ENCODE measurements at places on chromosomes 6 and 20. TPM values are rescaled to one million over a fixed set of nuclear protein-coding genes. Genes with fewer than 3 reads are reported as not detected.

Gene ISM1
- total RNA-seq = 19.3 TPM

GRCh38 chr6:128410584-128410983, 109.8 kb downstream of the PTPRK start:
- DNase-seq = no peak
- H3K27me3 ChIP-seq = no peaks in the 10 kb centered on the region

Gene CD93
- total RNA-seq = 74.4 TPM

- no peak for DNase-seq
- no peaks in the 10 kb centered on the region for H3K27me3 ChIP-seq
- H3K4me3 ChIP-seq = no peak overlapping the region
- no peaks in the 10 kb centered on the region for H3K36me3 ChIP-seq
- H3K27ac ChIP-seq = peak overlapping the region; percentile 45
These were observed 53.8 kb downstream of the ABHD12 start for GRCh38 chr20:25336561-25337422.

GRCh38 chr20:58150772-58151171, 77.7 kb downstream of the ANKRD60 start:
- H3K4me3 ChIP-seq = no peak overlapping the region
- H3K36me3 ChIP-seq = no peaks in the 10 kb centered on the region
- no peak for DNase-seq
- H3K27ac ChIP-seq = no peak overlapping the region
- no peaks in the 10 kb centered on the region for H3K4me1 ChIP-seq
- H3K27me3 ChIP-seq = peaks cover 12% of the 10 kb centered on the region

- DNase-seq = peak; percentile 9
- H3K4me3 ChIP-seq = no peak overlapping the region
- no peak overlapping the region for H3K27ac ChIP-seq
- no peaks in the 10 kb centered on the region for H3K27me3 ChIP-seq
- H3K36me3 ChIP-seq = no peaks in the 10 kb centered on the region
These were observed 68.5 kb upstream of the FOXO3 start for GRCh38 chr6:108492131-108492766.

DNA sequence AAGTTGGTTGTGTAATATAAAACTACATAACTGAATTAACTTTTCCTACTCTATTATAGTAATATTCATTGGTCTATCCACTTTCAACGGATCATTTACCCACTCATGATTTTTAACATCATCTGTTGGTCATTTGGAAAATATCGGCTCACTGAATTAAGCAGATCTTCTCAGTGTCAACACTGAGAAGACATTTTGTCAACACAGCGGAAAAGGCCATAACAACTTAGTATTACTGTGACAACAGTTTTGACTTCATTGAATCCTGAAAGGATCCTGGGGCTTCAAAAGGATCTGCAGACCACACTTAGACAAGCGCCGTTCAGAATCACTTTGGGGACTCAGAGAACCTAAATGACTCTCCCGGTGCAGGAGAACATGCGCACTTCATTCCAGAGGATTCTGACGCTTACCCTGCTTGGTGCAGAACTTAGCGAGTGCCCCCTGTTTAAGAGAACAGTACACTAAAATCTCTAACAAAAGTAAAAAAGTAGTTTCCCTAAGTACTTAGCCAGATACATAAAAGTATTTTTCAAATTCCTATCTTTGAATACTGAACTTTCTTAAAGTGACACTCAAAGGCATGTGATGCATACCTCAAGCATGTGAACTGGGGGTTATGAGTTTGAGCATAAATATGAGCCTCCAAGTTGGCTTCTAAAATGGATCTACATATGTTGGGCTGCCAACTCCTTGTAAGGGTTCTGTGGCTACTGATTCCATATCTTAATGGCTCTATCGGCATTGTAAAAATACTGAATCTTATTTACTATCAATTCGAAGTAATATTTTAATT, 4.0 kb downstream of the ZBTB2 start:
- peak overlapping the region; percentile 99 for H3K27ac ChIP-seq
- no peaks in the 10 kb centered on the region for H3K27me3 ChIP-seq
- H3K4me3 ChIP-seq = no peak overlapping the region
- H3K36me3 ChIP-seq = no peaks in the 10 kb centered on the region

DNA sequence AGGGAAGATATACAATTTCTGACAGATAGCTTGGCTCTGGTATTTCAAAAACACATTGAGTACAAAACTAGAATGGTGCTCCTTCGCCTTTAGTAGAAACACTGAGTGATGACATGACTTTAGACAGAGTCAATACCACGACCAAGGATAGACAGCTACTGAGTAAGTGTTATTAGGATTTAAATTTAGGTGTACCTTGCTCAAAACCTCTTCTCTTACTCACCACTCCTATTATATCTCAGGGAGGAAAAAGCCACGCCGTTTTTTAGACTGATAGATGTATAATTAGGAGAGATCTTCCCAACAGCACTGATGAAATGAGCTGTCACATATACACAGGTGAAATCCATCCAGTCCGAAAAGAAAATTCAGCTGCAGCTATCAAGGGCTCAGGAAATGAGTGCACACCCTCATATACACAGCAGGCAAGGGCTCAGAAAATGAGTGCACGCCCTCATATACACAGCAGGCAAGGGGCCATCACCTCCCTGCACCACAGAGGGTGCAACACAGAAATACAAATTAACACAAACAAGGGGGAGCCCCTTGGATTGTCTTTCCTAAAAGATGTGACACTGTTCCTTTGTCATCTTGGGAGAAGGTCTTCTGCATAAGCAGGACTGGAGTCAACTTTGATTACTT, 53.7 kb downstream of the LYRM4 start:
- H3K4me3 ChIP-seq = no peak overlapping the region
- H3K27me3 ChIP-seq = no peaks in the 10 kb centered on the region
- H3K4me1 ChIP-seq = peaks cover 36% of the 10 kb centered on the region

Gene ANKEF1
- total RNA-seq = 2.4 TPM

DNA sequence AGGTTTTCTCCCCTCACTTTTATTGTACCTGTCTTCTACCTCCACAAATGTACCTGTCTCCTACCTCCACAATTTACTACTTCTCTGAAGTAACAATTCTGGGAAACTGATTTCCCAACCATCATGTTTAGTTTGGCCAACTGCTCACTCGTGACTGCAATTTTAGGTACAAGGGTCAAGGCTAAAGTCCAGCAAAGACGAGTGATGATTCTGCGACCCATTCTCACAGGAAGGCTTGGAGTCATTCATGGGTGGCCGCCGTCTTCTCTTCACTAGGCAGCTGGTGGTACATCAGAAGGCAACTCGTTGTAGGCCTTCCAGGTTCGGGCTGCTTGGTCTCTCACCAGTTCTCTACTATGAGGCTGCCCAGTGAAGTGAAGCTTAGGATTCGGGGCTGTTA, 483.8 kb upstream of the JARID2 start:
- H3K4me3 ChIP-seq = no peak overlapping the region
- no peak overlapping the region for H3K27ac ChIP-seq
- H3K4me1 ChIP-seq = no peaks in the 10 kb centered on the region
- DNase-seq = no peak

Gene WFDC10B
- total RNA-seq = 0.84 TPM

Gene SOX18
- total RNA-seq = 22.5 TPM

- peaks cover 14% of the 10 kb centered on the region for H3K4me1 ChIP-seq
- H3K36me3 ChIP-seq = no peaks in the 10 kb centered on the region
- H3K27me3 ChIP-seq = no peaks in the 10 kb centered on the region
- no peak overlapping the region for H3K4me3 ChIP-seq
- no peak overlapping the region for H3K27ac ChIP-seq
These were observed 133.3 kb upstream of the ARMC2 start for GRCh38 chr6:108714766-108715414.

GRCh38 chr6:65110031-65110430, 597.0 kb downstream of the EYS start:
- no peak overlapping the region for H3K27ac ChIP-seq
- H3K4me3 ChIP-seq = no peak overlapping the region
- no peaks in the 10 kb centered on the region for H3K27me3 ChIP-seq
- DNase-seq = no peak
- H3K4me1 ChIP-seq = no peaks in the 10 kb centered on the region

DNA sequence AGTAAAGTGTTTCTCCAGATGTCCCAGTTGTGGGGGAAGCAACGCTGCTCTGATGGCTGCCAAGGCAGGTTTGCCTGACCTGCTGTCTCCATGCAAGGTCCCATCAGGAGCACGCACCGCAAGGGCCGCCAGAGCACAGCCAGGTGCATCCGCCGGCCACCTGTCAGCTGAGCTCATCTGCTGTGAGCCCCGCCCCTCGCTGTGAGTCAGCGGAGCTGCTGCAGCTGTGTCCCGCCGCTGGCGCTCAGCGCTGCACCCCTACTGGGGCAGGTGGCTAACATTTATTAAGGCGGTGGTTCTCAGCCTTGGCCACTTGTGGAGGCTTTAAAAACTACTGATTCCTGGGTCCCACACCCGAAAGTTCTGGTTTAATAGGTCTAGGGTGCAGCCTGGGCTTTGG, 225.7 kb downstream of the UST start:
- no peak overlapping the region for H3K4me3 ChIP-seq
- peaks cover 15% of the 10 kb centered on the region for H3K4me1 ChIP-seq
- H3K27me3 ChIP-seq = no peaks in the 10 kb centered on the region

Gene RPL7L1
- 79.4 TPM for total RNA-seq

Gene FOXS1
- 3.0 TPM for total RNA-seq

- no peak for DNase-seq
- H3K27ac ChIP-seq = no peak overlapping the region
- H3K27me3 ChIP-seq = no peaks in the 10 kb centered on the region
- H3K36me3 ChIP-seq = no peaks in the 10 kb centered on the region
- no peaks in the 10 kb centered on the region for H3K4me1 ChIP-seq
- no peak overlapping the region for H3K4me3 ChIP-seq
These were observed 24.6 kb downstream of the VSTM2L start for GRCh38 chr20:37927410-37928095.

Gene FAM83C
- total RNA-seq = not detected

Gene BTNL2
- not detected for total RNA-seq

Gene ZNF391
- total RNA-seq = 3.3 TPM

Measured in tibial nerve (tissue), 4 donors.